RPMI7951 (cell line): ENCODE measurements at places on chromosomes 13 and 19.

DNA sequence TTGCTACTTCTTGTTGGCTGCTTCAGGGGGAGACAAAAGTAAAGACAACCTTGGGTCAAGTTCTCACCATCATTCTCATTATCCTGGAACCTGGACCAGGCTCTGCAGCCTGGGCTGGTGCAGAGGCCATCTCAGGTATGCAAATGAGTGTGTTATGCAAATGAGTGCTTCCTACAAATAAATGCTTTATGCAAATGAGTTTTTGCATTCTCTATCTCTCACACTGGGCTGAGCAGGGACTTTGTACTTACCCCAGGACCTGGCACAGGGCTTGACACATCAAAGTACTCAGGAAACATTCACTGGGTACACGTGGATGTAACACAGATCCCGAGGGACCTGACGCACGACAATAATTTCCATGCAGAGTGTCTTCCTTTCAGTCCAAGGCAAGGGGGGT lies 103.0 kb downstream of the DNAJC15 start:
- no peak for DNase-seq

- peak; percentile 38 for DNase-seq
Measured at GRCh38 chr13:102141625-102142472, 260.0 kb downstream of the FGF14 start.

DNA sequence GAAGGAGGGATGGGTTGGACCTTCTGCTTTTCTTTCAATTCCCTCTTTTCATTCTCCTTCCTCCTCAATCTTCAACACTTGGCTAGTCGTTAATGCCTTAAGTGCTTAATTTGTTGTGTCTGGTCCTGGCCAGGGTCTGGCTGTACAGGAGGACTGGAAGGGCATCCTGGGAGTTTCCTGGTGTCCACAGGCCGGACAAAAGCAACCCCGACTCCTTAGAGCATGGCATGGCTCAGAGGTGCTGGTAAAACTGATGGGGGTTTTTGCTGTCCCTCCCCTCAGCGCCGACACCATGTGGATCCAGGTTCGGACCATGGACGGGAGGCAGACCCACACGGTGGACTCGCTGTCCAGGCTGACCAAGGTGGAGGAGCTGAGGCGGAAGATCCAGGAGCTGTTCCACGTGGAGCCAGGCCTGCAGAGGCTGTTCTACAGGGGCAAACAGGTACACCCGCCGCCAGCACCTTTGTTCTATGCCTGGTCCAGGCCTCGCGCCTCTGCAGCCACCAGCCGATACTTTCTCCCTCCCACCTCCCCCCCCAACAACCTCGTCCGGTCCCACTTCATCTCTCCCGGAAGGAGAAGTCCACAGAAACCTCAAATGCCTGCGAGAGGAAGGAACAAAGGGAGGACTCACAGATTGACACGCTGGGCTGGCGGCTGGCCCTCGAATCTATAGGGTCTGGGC lies 1.4 kb downstream of the UHRF1 start:
- peak; percentile 86 for DNase-seq

DNA sequence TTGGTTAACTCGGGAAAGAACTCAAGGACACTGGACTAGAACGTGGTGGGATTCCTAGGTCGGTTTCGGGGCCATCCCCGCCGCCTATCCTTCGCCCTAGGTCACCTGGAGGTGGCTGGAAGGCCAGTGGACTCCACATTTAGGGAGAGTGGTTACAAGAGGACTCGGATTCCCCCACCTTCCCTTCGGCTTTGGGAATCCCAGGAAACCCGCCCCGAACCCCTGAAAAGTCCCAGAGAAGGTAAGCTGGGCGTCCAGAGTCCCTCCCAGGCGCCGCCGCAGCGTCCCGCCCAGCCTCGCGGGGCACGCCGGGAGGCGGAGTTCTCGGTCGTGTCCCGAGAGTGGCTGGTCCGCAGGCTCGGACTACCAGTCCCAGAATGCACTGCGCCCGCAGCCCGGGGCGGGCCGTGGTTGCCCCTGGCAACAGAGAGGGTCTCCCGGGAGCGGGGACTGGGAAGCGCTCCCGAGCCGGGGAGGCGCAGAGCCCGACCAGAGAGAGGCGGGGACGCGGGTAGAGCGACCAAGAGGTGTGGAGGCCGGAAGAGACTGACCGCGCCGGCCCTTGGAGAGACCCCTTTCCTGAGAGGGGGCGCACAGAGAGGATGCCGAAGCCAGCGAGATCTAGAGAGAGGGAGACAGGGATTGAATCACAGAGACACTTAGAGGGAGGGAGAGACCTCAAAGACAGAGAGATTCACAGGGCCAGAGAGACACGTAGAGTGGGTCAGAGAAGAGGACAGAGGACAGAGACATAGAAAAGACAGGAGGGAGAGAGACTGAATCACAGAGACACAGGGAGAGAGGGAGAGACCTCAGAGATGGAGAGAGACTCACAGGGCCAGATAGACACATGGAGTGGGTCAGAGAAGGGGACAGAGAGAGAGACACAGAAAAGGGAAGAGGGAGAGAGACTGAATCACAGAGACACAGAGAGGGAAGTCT lies 2.6 kb upstream of the PRKCG start:
- peak; percentile 88 for DNase-seq

- peak; percentile 54 for DNase-seq
Measured at GRCh38 chr13:110942248-110942981, 27.5 kb upstream of the ANKRD10 start.

GRCh38 chr19:35108730-35109129 lies 6.9 kb upstream of the FXYD3 start:
- no peak for DNase-seq

DNA sequence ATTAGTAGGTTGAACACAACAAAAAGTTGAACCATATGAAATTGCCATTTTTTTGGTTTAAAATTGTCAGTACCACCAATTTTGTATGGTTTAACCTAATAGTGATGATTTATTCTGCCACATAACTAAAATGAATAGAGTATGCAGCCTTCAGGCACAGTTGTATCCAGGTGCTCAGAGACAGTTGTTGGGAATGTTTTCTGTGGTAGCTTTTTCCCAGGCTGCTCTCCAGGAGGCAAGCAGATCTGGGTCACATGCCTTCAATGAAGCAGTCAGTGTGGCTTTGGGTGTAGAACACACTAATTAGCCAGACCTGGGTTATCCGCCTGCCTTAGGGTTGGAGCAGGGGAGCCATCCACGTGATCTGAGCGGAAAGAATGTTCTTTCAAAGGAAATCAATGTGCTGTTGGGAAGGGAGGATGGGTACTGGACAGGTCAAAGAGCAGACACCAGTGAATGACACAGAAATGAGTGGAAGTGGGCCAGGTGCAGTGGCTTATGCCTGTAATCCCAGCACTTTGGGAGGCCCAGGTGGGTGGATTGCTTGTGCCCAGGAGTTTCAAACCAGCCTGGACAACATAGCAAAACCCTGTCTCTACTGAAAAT lies 28.6 kb downstream of the MARK4 start:
- no peak for DNase-seq

- peak; percentile 25 for DNase-seq
Measured at GRCh38 chr19:56725829-56726424, 54.4 kb upstream of the ZNF835 start.

- no peak for DNase-seq
Measured at GRCh38 chr19:56933014-56933705, 92.6 kb upstream of the PEG3 start.

DNA sequence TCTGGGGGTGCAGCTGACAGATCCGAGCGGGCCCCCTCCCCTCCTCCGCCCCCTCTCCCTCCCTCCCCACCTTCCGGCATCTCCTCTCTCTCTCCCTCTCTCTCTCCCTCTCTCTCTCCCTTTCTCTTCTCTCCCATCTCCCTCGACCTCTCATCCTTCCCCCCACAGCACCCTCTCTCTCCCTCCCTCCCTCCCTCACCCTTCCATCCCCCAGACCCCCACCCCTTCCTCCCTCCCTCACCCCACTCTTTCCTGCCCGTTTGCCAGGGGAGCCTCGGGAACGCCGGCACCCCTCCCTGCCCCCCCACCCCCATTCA lies 666 bp downstream of the CELF5 start:
- no peak for DNase-seq

DNA sequence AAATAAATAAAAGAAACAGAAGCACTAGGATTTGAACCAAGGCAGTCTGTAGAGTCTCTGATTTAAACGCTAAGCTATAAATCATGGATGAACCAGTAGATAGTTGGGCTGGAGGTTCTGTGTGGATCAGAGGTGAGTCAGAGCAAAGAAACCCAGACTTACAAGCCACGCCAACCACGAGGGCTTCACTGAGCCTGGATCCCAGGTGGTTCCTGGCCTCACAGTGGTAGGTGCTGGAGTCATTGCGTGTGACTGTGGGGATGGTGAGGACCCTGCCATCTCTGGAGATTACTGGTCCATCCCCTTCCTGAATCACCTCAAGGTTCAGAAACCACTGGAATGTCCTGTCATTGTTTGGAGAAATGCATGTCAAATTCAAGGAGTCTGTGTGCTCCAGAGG lies 19.3 kb upstream of the CEACAM20 start:
- DNase-seq, result peak; percentile 75

GRCh38 chr13:28582892-28583240 lies 76.1 kb upstream of the POMP start:
- no peak for DNase-seq

- no peak for DNase-seq
Measured at GRCh38 chr13:26558987-26559386, 1.5 kb downstream of the WASF3 start.

- peak; percentile 37 for DNase-seq
Measured at GRCh38 chr19:39497996-39498797, 550 bp upstream of the DLL3 start.

- DNase-seq, result no peak
Measured at GRCh38 chr13:35356572-35356971, 119.9 kb downstream of the MAB21L1 start.

DNA sequence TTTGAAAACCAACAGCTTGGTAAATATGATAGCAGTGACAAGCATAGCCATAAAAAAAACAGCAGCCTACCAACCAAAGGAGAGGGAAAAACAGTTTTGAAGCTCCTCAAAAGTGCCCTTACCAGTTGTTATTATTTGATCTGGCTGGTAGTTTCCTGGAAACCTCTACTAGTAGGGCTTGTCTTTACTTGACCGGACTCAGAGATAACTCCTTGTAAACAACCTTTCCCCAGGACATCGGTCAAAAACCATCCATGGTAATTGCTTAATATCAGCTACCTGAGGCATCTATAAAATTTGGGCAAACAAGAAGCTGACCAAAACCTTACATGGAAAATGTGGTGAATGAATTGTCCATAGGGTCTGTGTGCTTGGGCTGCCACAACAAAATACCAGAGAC lies 210.9 kb downstream of the FGF14 start:
- no peak for DNase-seq

DNA sequence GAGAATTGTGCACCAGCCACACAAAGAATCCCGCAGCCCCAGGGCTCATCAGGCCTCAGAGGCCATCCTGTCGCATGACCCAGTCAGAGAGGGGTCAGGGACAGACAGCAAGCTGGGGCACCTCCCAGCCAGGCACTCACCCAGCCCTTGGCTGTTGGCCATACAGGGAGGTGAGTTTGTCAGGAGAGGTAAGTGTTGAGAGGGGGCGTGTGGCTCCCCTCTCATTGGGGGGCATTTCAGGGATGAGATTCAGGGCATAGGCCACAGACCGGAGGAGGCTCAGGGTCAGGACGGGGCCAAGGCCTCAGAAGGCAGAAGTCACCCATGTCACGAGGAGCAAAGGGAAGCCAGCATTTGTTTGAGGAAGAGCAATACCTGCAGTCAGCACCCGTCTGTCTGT lies 37.1 kb downstream of the MYO9B start:
- no peak for DNase-seq

GRCh38 chr13:30192320-30193093 lies 114.8 kb downstream of the KATNAL1 start:
- no peak for DNase-seq

DNA sequence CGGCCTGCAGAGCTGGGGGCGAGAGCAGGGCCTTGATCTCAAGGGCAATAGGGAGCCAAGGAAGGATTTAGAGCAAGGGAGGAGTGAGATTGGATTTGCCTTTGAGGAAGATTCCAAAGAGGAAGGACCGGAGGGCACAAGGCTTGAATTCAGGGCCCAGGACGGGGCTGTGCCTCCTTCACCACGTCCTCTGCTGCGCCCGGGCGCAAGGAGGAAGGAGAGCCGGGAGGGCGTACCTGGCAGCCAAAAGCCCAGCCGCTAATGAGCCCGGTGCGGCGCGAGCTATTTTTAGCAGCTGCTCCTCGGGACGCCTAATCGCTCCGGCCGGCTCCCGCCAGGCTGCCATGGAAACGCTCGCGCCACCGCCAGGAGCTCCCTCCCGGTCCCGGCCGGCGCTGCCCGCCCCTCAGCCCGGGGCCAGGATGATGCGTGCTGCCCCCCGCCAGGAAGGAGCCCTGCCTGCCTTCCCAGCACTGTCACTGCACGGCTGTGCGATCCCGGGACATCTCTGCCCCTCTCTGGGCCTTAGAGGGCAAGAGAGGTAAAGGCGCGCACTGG lies 31.3 kb downstream of the TINCR start:
- peak; percentile 61 for DNase-seq

- DNase-seq, result no peak
Measured at GRCh38 chr13:74554569-74555275, 420.5 kb upstream of the KLF12 start.

GRCh38 chr13:81927347-81927746 lies 1586.4 kb upstream of the SPRY2 start:
- no peak for DNase-seq

- DNase-seq, result peak; percentile 19
Measured at GRCh38 chr13:100633461-100633860, 41.1 kb downstream of the TMTC4 start.

DNA sequence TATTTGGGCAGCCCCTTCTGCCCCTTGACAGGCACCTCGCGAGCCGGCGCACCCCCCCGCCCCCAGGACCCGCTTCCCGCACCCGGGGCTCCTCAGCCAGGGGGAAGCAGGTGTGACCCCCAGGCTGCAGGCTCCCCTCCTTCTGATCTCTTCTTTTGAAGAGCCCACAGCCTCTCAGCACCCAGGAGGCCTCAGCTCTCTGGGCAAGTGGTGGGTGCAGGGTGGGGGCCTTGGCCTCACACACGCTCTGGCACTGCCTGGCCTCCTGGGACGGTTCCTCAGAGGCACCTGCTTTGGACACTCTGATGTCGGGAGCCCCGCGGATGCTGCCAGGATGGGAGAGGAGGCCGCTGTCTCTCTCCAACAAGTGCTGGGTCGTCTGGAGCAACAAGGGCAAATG lies 1.5 kb upstream of the C13orf46 start:
- DNase-seq, result no peak

- peak; percentile 90 for DNase-seq
Measured at GRCh38 chr13:51330791-51331190, 8.7 kb upstream of the SERPINE3 start.

DNA sequence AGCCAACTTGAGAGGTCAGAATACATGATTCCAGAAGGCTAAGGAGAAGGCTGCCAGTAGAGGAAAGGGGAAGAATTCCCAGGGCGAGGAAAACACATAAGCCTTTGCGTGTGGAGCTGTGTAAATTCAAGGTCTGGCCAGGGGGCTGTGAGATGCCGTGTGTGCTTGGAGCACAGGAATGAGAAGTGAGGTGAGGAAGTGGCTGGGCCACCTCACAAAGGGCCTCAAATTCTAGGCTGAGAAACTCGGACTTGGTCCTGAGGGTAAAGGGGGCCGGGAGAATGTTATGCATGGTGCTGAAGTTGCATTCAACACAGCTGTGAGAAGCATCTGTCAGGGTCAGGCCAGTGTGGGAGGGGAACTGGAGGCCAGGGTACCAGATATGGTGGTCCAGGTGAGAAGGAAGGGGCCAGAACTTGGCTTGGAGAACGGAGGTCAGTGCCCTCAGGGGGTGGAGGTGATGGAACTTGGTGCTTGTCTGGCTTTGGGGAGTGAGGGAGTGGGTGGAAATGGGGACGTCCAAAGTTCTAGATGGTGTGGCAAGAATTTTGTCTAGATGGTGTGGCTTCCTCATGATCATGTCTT lies 4.9 kb upstream of the ZNF580 start:
- DNase-seq, result no peak

- DNase-seq, result no peak
Measured at GRCh38 chr19:5115771-5116202, 146.9 kb downstream of the KDM4B start.
